ENCODE measurements at places on chromosomes 4 and X.

DNA sequence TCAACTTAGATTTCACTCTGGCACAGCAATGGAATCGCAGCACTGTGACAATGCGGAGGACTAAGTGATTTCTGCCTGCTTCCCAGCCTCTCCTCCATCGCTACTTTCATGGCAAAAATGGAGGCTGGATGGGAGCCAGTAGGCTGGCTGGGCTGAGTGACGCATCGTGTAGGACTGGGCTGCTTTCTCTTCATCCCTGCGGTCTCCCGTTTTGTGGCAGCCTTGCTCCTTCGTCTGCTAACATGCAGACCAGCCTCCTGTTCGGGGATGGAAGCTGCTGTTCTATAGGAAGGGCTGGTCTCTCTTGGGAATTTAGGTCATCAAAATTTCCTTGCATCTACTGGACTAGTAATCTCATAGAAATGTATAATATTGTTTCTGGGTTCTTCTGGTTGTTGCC lies 15.8 kb upstream of the RGS12 start:
- no peak for ATAC-seq

DNA sequence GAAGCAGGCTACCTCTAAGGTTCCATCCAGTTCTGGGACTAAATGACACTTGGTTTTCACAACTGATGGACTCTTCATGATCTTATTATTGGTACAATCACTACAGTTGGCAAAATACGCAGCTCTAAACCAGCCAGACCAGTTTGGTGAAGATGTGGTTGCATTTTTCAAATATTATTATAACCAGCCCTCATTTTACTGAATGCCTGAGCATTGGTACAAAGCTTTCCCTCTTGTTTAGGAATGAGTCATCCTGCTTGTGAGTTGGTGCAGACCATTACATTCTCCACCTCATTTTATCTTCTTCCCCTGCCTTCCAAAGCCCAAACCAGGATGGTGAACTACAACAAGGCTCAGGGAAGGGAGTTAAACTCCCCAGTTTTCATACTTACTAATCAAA lies 223.1 kb downstream of the KDR start:
- ATAC-seq = no peak

DNA sequence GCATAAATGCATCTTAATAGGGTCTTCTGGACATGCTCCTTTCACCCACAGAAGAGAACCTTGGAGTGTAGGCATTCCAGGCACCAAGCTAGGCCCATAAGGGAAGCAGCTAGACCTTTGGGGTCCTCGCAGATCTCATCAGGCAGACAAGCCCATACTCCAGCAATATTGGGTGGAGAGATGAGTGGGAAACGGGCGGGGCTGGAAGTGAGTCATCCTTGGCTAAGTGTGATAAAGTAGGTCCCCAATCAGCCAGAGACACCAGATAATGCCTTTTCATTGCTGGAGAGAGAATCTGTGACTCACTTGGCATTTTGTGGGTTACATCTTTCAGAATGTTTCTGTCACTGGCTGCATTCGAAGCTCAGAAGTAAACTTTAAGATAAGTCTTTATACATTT lies 133.3 kb upstream of the MBNL3 start:
- no peak for ATAC-seq

DNA sequence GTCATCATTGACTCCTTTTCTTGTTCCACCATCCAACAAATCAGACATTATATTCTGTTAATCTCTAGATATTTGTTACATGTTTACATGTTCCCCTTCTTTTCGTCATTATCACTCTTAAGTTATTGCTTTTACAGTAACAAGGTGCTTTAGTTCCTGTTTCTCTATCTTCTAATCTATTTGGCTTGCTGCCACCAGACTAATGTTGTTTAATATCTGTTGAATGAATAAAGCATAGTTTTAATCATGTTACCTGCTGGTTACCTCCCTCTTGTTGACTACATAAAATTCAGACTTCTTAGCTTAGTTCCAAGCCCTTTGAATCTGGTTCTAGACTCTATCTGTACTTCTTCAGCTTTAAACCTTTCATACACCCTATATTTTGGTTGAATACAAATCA lies 129.8 kb upstream of the TRIM2 start:
- ATAC-seq = no peak

DNA sequence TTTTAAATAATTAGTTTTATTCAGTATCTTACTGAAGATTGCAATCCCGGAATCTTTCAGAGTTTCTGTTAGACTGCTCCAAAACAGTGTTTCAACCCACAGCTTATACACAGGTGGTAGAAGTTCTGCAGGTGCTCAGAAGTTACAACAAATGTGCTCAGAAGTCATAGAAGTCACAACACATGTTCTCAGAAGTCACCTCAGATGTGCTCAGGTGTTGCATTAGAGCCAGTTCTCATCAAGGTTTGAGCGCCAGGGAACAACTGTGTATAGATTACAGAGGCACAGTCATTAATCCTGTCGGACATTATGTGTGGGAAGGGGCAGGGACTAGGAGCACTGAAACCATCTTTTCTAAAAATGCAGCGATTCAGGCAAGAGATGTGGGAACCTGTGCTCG lies 124.5 kb downstream of the ARSF start:
- no peak for ATAC-seq

GRCh38 chr4:180571516-180572055 lies 1671.6 kb upstream of the TENM3 start:
- ATAC-seq = no peak

GRCh38 chr4:31737419-31737818 lies 1017.2 kb downstream of the PCDH7 start:
- ATAC-seq = no peak

DNA sequence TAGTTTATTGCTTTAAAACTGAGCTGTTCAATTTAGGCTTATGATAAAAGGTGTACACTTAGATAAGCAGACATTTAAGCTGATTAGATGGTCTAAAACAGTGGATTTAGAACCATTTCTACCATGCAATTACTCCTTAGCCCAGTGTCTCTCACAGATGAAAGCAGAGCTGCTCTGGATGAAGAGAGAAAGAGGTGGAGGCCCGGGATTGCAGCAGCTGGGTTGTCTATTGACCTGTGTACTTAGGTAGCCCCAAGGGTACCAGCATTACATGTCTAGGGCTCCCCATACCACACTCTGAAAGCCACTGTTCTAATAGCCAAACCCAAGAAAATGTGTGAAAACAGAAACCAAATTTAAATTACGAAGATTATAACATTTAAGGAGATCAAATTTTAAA lies 86.0 kb upstream of the GIMD1 start:
- no peak for ATAC-seq

- no peak for ATAC-seq
Measured at GRCh38 chr4:25043548-25043947, 12.8 kb upstream of the LGI2 start.

All from motor neuron (in vitro differentiated cells).